ENCODE measurements at places on chromosomes 3 and 15.

- no peak for DNase-seq
These were observed 62.1 kb upstream of the FAM3D start for GRCh38 chr3:58728723-58729122.

- peak; percentile 85 for DNase-seq
These were observed at the start of gene SLC41A3 for GRCh38 chr3:126083913-126084767. Gene SLC41A3 (minus strand): TSS chr3:126084124. CDS start chr3:126068219, 15,905 bp downstream.

DNA sequence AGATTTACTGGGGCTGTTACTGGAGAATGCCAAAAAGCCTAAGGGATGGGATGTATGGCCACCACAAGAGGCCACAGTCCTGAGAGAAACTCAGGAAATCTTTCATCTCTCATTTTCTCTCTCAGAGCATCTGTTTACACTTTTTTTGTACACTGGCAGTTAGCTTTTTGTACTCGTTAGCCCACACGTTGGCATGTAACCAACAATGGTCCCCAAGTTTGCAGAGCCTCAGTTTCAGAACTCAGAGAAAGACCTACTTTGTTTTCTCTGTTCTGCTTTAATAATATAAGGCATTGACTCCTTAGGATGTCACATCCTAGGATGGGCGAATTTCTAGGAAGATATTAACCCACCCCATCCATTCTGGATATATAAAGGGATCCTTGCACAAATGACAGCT lies 183.5 kb downstream of the SUCNR1 start:
- no peak for DNase-seq

DNA sequence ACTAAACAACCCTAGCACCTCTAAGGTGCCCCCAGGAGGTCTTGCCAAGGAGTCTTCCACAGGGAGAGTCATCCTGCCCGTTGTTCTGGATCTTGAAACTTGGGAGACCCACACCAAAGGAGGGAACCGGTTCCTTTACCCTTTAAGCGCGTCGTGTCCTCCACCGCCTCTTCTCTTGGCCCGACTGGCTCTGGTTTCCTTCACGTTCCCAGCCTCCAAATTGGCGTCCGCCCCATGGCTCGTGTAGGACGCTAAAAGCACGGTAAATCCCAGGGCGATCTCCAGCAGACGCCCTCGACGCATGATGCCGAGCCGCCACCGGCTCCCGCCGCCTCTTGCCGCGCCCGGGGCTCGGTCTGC lies 1.1 kb downstream of the FBN1 start:
- DNase-seq = peak; percentile 53

DNA sequence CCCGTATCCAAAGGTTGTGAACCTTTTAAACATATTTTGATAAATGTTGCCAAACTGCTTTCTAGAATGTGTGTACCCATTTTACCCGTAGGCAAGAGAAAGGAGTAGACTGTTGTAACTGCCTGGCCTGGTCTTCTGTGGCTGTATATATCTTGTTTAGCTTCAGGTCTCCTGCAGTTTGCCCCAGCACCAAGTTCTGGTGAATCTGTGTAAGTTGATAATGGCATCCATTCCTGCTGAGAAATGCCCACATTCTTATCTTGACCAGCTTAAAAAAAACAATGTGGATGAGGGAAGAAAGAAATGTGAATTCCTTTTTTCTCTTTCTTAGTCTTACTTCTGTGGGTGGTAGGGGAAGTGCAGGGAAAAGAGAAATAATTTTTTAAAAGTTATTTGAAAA lies 53.3 kb upstream of the TLE3 start:
- DNase-seq = no peak

DNA sequence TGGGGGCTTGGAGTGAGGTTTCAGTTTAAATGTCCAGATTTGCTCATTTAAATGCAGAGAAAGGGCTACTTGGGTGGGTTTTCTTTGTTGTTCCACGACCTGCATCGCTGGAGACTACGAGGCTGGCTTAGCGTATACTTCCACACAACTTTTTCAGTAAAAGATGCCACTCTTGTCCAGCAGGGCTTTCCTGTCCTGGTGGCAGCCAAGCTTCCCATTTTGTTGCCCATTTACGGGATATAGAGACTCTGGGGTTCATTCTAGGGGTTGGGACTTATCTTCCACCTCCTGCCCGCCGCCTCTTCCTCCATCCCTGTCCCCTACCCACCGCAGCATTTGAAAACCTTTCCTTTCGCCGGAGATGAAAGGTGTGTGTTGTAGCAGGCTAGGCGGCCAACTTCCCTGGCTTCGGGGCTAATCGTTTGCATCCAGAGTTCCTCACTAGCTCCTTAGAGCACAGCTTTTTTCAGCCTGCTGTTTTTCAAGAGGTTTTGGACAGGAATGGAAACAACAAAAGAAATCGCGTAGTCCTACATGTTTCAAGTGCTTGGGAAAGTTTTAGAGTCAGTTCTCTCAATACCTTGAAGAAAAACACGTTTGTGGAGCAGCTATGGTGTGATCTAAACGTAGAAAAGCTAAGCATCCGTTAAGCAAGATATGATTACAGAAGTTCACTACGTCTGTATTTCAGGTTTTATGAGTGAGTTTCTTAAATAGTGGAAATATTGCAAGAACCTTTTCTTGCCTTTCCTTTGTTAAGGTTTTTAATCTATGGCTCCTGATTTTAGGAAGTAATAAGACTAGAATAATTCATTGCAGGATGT lies 843 bp downstream of the CHRNA5 start:
- no peak for DNase-seq
